Aorta (tissue), 5 donors: ENCODE measurements at places on chromosomes 7 and 10. TPM values are rescaled to one million over a fixed set of nuclear protein-coding genes. Genes with fewer than 3 reads are reported as not detected.

The PRSS37 gene
- total RNA-seq, result not detected

GRCh38 chr7:140649556-140650205, 9.1 kb upstream of the DENND2A start:
- no peaks in the 10 kb centered on the region for H3K27me3 ChIP-seq
- no peaks in the 10 kb centered on the region for H3K4me1 ChIP-seq
- H3K4me3 ChIP-seq, result no peak overlapping the region
- H3K36me3 ChIP-seq, result no peaks in the 10 kb centered on the region
- no peak overlapping the region for H3K27ac ChIP-seq
- peak; percentile 32 for DNase-seq

The DUSP5 gene
- total RNA-seq, result 10.4 TPM

The PNLIP gene
- total RNA-seq, result 2.7 TPM

The FRMD4A gene
- 55.9 TPM for total RNA-seq

GRCh38 chr7:23105086-23105643, 420 bp upstream of the KLHL7 start:
- H3K36me3 ChIP-seq, result no peaks in the 10 kb centered on the region
- DNase-seq, result no peak
- peak overlapping the region; percentile 59 for H3K4me3 ChIP-seq
- peaks cover 5% of the 10 kb centered on the region for H3K4me1 ChIP-seq
- H3K27ac ChIP-seq, result no peak overlapping the region

The POM121 gene
- 31.9 TPM for total RNA-seq

- H3K4me3 ChIP-seq, result no peak overlapping the region
- H3K4me1 ChIP-seq, result no peaks in the 10 kb centered on the region
- no peaks in the 10 kb centered on the region for H3K27me3 ChIP-seq
- no peak overlapping the region for H3K27ac ChIP-seq
Measured at GRCh38 chr7:13117103-13117502, 429.7 kb downstream of the ARL4A start.

- no peaks in the 10 kb centered on the region for H3K27me3 ChIP-seq
- DNase-seq, result no peak
- H3K27ac ChIP-seq, result no peak overlapping the region
- H3K4me3 ChIP-seq, result no peak overlapping the region
Measured at GRCh38 chr7:96377399-96377798, 55.5 kb upstream of the SLC25A13 start.

The GIMAP4 gene
- 75.3 TPM for total RNA-seq

DNA sequence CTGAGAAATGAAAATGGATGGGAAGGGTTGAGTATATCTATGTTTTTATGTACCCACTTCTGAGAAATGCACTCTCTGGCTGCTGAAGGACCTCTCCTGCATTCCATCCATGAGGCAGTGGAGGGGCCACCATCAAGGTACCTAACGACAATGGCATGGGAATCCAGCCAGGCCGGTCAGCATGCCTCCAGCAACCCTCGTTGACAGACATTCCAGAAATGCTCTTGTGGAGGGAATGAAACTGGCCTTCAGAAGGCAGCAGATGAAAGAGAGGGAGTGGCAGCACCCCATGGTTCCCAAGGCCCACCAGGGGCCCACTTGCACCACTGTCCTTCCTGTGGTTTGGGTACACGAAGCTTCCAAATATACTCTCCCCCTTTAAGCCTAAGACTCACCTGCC, 269.0 kb downstream of the ARHGAP12 start:
- no peaks in the 10 kb centered on the region for H3K36me3 ChIP-seq
- H3K27me3 ChIP-seq, result no peaks in the 10 kb centered on the region
- H3K4me3 ChIP-seq, result no peak overlapping the region
- no peaks in the 10 kb centered on the region for H3K4me1 ChIP-seq

The SAMD8 gene
- 37.5 TPM for total RNA-seq

- H3K36me3 ChIP-seq, result no peaks in the 10 kb centered on the region
- H3K4me1 ChIP-seq, result no peaks in the 10 kb centered on the region
- no peak for DNase-seq
- H3K4me3 ChIP-seq, result no peak overlapping the region
- no peaks in the 10 kb centered on the region for H3K27me3 ChIP-seq
- no peak overlapping the region for H3K27ac ChIP-seq
Measured at GRCh38 chr7:132286836-132287235, 289.4 kb downstream of the PLXNA4 start.

GRCh38 chr7:156781972-156782371, 111.0 kb downstream of the LMBR1 start:
- no peak for DNase-seq
- H3K4me3 ChIP-seq, result no peak overlapping the region
- H3K27ac ChIP-seq, result no peak overlapping the region

- no peak overlapping the region for H3K4me3 ChIP-seq
- H3K36me3 ChIP-seq, result no peaks in the 10 kb centered on the region
Measured at GRCh38 chr7:92798517-92799249, 37.7 kb downstream of the CDK6 start.

GRCh38 chr7:108167460-108167859, 37.3 kb upstream of the LAMB4 start:
- no peaks in the 10 kb centered on the region for H3K36me3 ChIP-seq
- H3K4me3 ChIP-seq, result no peak overlapping the region
- no peak overlapping the region for H3K27ac ChIP-seq
- H3K4me1 ChIP-seq, result no peaks in the 10 kb centered on the region
- no peaks in the 10 kb centered on the region for H3K27me3 ChIP-seq

DNA sequence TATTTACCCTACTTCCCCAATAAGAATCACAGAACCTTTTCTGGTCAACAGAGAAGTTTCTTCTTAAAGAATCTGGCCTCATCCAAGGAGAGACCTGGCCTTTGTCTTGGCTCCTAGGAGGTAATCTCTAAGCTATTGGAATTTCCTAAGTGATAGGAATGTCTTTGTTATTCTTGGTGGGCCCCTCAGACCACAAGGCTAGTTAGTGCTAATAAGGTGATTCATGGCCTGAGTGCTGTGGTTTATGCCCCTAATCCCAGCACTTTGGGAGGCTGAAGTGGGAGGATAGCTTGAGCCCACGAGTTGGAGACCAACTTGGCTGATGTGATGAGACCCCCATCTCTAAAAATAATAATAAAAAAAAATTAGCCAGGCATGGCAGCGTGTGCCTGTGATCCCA, 60.0 kb upstream of the CYP2C18 start:
- H3K27me3 ChIP-seq, result no peaks in the 10 kb centered on the region
- no peak for DNase-seq
- H3K4me3 ChIP-seq, result no peak overlapping the region
- no peaks in the 10 kb centered on the region for H3K4me1 ChIP-seq
- no peak overlapping the region for H3K27ac ChIP-seq
- H3K36me3 ChIP-seq, result no peaks in the 10 kb centered on the region

DNA sequence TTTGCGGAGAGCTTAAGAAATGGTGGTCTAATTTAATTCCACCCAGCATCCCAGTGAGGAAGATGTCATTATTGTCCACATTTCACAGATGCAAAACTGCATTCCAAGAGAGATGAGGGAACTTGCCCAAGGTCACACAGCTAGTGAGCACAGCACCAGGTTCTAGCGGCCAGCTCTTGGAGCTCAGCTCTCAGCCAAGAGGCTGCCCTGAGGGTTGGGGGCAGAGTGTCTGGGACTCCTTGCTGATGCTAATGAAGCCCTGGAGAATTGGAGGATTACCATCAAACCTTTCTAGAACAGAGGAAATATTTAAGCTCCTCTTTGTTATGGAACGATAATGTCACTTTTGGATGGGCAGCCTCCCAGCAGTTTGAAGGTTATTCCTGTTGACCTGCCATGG, 48.0 kb downstream of the PLPP4 start:
- no peaks in the 10 kb centered on the region for H3K27me3 ChIP-seq
- no peak overlapping the region for H3K27ac ChIP-seq
- no peaks in the 10 kb centered on the region for H3K36me3 ChIP-seq
- H3K4me1 ChIP-seq, result no peaks in the 10 kb centered on the region
- H3K4me3 ChIP-seq, result no peak overlapping the region
- no peak for DNase-seq
